ENCODE measurements at places on chromosomes 2 and 18. TPM values are rescaled to one million over a fixed set of nuclear protein-coding genes. Genes with fewer than 3 reads are reported as not detected.

RTP5 gene
- total RNA-seq, result not detected

GPR45 gene
- not detected for total RNA-seq

ARL5A gene
- 82.5 TPM for total RNA-seq

CYS1 gene
- total RNA-seq, result 50.7 TPM

DPYSL5 gene
- total RNA-seq, result not detected

- no peak for ATAC-seq
Observed at GRCh38 chr2:114128263-114128662, 238.4 kb downstream of the ACTR3 start.

DNA sequence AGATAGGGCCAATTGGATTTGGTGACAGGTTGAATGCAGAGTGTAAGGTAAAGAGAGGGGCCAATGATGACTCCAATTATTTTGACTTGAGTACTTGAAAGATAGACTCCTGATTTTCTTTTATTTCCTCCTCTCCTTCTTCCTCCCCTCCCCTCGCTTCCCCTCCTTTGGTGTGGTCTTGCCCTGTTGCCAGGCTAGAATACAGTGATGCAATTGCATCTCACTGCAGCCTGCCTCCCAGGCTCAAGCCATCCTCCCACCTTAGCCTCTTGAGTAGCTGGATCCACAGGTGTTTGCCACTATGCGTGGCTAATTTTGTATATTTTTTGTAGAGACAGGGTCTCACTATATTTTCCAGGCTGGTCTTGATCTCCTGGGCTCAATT, 2.3 kb downstream of the DGUOK start:
- ATAC-seq, result no peak

DNA sequence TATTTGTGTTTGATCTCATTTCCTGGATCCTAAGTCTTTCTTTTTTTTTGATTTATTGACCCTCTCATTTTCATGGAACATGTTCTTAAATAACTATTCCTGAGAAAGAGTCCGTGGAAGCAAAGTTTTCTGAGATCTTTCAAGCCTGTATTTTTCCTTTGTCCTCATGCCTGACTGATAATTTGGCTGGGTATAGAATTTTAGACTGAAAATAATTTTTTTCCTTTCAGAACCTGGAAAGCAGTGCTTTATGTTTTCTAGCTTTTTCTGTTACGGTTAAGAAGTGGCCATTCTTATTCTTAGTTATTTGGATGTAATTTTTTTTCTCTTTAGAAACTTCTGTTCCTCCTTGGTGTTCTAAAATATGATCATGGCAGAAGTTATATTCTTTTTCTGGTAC, 82.5 kb downstream of the SEMA4F start:
- no peak for ATAC-seq

GRCh38 chr2:118864207-118864606, 16.8 kb upstream of the EN1 start:
- ATAC-seq, result no peak

GRCh38 chr18:55102958-55103456, 143.7 kb upstream of the CCDC68 start:
- ATAC-seq, result peak; percentile 25

DNA sequence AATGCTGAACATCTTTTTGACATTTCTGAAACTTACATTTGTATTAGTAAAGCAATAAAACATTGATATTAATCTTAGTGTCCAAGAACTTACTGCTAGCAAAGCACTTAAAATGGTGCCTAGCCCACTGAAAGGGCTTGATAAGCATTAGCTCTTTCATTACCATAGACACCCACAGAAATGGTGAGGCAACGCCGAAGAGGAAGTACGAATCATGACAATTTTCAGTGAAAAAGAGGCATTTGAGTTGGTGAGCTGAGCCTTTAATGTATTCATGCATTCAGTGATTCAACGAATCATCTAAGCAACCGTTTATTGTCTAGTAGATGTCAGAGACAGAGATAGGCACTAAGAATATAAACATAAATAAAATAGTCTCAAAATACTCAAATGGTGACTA, 101.1 kb downstream of the PIGN start:
- no peak for ATAC-seq
